ENCODE measurements at places on chromosomes 1 and 21.
A peak's percentile ranks its signal among the peaks of the same experiment; 100 is the strongest.

DNA sequence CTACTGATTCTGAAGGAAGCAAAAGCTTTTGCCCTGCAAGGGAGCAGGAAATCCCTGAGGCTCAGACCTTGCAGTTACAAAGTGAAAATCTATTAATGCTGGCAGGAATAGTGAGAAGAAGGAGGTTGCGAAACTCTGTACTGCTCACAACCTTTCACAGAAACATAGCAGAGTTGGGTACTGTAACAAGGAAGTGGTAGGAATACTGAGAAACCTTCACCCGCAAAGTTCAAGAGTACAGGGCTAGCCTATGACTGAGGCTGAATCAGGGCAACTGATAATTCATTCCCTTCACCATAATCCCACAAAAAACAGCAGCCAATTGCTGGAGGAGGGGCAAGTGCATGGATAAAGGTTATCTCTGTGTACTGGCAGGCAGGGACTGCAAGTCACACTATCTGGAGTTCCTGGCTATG, 23.9 kb upstream of the KCTD3 start:
- no peak for DNase-seq

- DNase-seq, result no peak
Observed at GRCh38 chr1:41674522-41674921, 190.0 kb upstream of the EDN2 start.

- no peak for DNase-seq
Observed at GRCh38 chr1:240134596-240134995, 42.9 kb downstream of the FMN2 start.

- DNase-seq, result no peak
Observed at GRCh38 chr21:18478513-18478912, 74.9 kb upstream of the TMPRSS15 start.

DNA sequence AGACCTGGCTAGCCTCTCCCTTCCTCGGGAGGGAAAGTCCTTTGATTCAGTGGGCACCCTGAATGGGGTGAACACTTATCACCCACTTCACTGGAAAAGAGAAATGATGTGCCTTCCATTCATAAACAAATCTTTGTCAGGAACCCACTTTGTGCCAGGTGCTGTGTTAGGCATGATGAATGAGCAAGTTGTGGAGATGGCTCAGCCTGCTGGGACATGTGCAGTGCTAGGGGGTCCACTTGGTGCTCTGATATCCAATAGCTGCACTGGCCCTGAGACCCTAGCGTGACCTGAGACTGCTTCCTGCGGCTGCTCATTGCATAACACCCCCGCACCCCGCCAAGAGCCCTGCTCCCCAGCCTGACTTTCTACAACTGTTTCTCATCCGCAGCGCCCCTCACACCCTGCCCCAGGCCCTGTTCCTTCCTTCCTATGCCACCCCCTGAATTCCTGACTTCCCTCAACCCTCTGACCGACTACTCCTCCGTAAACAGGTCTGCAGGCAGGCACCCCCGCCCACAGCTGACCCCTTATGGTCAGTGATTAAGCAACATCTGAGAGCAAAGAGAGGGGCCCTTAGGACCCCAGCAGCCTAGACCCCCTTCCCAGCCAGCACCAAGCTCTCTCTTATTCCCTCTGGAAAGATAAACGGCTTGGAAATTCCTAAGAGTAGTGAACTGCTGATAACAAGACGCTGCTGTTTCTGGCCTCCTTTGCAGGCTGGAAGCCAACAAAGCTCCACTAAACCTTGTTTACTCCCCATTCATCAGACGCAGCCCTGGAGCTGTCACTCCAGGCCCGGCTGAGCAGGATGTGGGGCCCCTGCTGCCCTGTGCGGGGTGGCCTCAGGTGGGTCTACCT, 12.9 kb downstream of the CSRP1 start:
- DNase-seq, result no peak

DNA sequence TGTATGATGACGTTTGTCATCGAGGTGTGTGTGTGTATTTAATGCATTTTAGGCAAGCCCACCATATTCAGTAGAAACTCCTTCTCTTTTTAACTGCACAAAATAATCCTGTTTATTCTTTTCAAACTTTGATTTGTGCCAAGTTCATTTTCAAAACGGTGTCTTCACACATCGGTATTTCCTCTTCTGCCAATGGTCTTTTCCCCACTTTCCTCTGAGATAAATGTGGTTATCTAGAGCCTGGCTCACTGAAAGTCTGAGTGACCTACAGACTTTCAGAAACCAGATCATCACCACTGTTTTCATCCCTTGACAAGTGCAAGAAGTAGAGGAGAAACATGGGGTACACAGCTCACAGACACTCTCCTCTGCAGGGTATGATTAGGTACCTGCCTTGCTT, 69.4 kb downstream of the GPATCH2 start:
- DNase-seq, result no peak

DNA sequence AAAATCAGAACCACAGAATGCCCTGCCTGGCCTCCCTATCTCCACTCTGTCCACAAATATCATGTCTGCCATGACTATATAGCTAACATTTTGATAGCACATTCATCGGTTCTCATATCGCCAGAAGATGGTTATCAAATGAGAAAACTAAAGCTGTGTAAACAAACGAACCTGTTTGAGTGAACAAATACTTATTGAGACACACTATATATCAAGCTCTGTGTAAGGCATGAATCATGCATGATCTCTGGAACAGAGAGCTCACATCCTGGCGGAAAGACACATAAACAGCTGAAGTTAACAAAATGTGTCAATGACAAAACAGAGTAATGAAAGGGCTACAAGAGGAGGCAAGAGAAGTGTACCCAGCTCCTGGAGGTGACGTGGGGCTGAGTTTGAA, 13.1 kb downstream of the KCND3 start:
- peak; percentile 76 for DNase-seq

DNA sequence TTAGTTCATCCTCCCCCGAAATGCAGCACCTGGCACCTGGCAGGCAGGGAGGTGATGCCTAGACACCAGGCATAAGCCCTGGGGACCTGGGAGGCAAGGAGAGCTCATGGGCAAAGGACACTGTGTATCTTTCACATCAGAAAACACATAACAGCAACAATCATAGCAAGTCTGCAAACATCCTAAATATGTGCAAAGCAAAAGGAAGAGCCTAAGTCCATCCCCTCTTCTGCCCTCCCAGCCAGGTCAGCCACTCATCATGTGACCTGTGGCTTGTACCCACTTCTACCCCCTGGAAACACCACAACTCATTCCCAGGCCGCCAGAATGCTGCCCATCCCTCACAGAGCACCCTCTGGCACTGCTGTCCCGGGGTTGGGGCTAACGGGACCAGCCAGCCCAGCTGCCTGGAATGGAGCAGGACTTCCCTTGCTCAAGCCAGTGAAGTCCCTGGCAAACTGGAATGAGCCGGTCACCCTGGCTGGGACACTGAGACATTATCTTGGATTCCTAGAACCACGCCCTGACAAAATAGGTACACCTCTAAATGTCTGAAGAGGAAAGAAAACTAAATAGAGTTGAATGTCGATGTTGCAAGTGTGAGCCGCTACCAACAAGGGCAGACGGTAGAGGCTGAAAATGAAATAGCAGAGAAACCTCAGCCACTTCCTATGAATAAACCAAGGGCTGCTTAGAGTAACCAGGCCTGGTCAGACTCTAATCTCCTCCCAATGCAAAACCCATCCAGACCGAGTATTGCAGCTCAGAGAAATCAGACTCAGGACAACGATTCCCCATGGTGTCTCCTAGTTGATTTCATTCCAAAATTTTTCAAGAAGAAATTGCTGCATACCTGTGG, 29.4 kb downstream of the TMPRSS2 start:
- no peak for DNase-seq

DNA sequence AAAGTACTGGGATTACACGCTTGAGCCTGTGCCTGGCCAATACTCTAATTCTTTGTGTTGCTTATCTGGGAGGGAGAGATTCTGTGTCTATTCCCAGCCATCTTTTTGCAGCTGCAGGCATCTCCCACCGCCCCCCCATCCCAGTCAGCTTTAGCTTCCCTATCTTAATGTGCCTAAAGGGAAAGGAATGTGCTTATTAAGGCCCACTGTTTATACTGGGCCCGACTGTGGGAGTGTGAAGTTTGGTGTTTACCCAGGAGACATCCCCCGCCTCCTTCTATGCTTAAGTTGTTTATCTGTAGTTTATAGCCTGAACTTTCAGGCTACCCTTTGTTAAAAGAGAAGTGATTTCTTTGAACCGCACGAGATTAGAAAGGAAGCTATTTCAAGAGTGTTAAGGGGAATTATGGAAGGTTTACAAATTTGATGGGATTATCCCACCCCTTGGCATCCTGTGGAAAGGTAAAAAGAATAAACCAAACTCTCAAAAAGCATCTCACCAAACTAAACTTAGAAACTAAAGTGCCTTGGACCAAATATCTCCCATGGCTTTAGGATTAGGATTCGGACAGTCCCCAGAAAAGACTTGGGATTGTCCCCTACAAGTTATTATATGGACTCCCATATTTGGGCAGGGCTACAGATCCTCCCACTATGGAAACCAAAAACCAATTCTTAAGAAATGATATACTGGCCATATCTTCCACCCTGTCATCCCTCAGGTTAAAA, 25.5 kb upstream of the ZNF496 start:
- DNase-seq, result no peak

GRCh38 chr1:201426479-201427310, 5.2 kb upstream of the TNNI1 start:
- DNase-seq, result no peak

DNA sequence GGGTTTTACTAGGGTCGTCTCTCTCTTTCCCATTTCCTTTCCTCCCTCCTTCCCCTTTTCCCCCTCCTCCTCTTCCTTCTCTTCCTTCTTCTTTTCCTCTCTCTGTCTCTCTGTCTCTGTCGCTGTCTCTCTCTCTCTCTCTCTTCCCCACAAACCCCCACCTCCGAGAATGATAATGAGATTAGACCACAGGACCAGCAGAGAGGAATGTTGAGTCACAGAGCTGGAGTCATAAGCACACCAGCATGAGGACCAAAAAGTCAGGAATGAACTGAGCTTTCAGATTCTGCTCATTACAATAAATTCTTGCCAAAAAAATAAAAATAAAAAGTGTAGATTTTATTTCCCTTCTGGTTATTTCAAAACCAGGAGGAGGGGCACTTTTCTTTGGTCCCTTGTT, 377.4 kb downstream of the LTN1 start:
- DNase-seq, result no peak

GRCh38 chr1:205703072-205703471, 22.8 kb upstream of the SLC45A3 start:
- peak; percentile 62 for DNase-seq

All from NCI-H2029 (cell line).